ENCODE measurements at places on chromosomes 5 and 9.
A peak's percentile ranks its signal among the peaks of the same experiment; 100 is the strongest.

- DNase-seq = no peak
These were observed 184.7 kb downstream of the MEF2C start for GRCh38 chr5:88698290-88698689.

DNA sequence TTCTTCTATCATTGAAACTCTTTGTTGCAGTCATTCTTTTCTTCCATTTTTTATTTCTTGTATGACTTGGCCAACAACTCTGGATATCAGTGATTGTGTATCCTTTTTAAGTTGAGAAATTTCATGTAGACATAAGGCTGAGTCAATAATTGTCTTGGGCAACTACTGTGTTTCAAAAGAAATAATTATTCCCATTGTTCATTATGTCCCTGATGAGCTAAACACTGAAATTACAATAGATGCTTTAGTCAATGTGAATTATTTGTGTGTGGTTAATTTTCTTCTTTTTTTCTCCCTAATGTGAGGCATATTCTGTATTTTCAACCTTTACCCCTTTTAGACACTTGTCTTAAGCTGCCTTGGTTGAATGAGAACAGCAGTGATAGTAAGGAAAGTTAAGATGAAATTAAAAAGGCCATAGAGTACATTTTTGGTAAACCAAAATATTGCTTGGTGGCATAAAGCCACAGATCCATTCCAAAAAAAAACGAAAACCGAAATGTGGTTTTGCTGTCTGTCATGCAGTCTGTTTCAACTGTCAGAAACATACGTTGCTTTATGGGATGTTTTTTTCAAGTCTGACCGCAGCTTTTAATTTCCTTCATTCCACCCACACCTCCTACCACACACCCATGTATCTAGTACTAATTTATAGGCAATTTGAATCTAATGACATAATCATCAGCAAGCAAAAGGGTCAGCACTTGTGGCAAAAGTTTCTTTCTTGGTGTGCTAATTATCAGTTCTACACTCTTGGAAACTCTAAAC lies 21.1 kb downstream of the TLE4 start:
- DNase-seq = peak; percentile 14

DNA sequence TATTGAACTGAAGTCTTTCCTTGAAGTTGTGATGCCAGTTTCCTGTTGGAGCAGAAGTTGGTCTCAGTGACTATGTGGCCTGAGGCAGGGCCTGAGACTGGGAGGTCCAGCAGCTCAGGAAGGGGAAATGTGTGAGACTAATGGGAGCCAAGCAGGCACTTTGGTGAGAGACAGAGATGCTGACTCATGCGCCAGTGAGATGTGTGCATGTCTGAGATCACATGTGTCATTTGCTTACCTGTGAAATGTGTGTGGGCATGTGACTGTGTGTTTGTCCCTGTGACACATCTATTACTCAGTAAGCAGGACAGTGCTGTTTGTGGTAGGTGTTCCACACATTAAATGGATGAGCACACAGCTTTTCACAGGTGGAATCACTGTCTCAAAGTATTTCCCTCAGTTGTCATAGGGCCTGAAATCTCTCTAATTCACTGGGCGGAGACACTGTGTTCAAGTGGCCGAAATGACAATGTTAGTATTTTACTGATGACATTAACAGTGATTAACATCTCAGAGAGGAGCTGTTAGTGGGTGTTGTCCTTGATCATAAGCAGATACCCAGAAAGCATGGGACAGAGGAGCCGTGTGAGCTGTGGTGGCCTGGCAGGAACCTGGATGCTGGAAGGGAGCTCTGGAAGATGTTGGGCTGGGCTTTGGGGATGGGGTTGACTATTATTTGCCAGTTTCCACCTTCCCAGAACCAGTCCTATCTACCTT lies 7.4 kb downstream of the NPR2 start:
- no peak for DNase-seq

DNA sequence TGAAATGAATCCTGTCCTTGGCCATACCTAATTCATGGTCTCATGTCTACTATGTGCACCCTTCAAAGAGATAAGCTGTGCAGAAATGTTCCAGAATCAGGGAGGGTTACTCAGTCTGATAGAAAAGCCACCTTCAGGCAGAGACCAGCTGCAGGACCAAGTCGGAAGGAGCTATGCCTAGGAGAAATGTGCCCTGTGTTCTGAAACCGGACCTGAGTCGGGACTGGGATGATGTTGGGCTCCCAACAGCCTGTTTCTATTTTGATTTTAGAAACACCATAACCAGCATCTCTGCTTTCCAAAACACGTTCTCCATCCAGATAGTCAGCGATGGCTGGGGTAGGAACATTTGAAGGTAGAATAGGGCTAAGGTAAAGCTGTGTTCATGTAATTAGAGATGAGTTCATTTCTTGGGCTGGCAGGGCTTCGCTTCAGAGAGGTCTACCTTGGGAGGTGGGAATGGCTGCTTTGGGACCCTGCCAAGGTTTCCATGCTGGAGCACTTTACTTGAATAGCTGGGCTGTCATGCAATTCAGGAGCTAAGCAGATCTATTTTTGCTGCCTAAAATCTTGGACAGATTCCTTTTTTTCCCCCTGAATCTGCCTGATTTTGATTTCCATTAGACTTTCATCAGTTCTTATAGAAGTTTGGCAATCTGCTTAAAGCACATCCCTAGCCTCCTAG lies 2.8 kb downstream of the ADCY2 start:
- DNase-seq = no peak

DNA sequence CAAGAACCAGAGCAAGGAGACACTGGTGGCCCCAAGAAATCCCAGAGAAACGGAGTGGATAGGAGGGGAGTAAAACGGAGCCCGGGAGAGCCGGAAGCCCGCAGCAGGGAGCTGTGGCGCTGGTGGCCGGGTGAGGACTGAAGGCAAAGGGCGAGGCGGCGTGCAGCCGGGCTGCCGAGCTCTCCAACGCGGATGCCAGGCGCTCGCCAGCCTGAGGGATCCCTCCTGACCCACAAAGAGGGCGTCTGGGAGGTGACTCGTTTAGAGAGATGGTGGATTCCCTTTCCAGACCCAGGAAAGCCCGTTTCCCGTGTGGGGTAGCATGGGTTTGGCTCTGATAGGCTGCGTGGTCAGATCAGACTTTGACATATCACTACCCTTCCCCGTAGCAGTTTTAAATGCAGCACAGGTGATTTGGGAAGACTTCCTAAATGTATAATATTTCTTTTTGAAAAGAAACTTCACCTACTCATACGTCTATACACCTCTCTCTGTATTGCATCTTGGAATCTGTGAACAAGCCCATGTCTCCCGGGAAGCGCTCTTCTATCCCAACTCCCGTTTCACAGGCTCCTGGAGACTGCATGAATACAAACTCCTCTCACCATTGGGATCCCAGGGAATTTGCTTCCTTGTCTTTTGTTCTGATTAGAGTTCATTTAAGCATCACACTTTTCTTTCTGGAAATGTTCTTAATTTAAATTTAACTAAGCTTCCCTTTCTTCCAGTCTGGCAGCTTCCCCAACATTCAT lies 158.1 kb downstream of the C9orf152 start:
- peak; percentile 20 for DNase-seq

- no peak for DNase-seq
These were observed 32.7 kb upstream of the COL15A1 start for GRCh38 chr9:98911042-98911441.

DNA sequence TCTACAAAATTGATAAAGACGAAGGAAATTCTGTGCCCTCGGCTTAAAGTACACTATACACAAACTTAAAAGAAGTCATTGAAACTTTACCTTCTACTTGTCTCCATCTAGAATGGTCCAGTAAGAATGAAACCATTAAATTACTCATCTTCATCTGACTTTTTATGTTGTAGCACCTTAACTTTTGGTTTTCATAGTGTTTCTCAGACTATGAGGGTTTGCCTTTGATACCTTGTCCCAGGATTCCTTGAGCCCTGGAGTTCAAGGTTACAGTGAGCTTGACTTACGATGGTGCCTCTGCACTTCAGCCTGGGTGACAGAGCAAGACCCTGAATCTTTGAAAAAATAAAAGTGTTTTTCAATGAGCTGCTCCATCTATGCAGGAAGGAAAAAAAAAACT lies 132.2 kb downstream of the CDC42SE2 start:
- no peak for DNase-seq

DNA sequence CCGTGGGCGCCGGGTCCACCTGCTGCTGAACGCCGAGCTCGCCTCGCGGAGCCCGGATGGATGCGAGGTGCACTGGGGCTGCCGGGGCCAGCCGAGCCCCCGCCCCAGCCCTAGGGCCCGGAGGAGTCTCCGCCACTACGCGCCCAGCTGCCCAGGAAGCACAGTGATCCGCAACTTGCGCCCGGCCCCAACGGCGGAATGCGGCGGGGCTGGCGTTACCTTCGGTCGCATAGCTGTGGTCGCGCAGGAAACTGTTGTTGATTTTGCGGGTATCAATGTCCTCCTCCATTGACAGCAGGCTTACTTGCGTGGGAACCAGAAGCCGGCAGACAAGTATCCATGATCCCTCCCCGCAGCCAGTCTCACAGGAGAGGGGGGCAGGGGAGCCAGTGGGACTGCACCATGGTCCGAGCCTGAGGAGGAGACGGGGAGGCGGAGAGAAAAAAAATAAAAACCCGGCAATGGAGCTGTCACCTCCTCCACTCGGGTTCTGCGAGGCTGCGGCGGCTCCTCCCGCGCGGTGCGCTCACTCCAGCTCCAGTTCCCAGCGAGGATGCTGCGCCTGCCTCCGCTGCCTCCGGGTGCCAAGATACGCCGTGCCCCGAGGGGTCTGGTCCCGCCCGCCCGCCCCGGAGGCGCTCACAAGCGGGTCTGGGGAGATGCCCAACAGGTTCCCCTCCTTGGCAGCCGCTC lies 628 bp downstream of the PPP2R2B start:
- no peak for DNase-seq

DNA sequence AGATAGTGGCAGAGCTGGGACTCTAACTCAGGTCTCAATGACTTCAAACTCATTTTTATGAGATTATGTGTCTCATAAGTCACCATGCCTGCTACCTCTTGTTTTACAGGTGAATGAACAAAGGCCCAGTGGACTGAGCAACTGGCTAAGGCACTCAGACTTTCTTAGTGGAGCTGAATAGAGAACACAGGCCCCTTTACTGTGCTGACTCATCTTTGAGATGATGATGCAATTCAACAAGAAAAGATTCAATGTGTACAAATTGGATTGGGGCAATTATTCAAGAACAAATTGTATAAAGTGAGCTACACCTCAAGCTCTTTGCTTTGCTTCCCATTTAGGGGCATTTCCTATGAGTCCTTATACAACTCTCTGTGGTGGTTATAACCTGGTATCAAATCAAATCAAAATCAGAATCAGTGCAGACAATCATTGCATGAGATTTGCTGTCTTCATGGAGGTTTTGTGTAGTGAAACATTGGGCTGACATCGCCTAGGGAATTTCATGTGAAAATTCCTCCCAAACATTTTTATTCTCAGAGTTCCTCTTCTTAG lies 84.3 kb upstream of the PPP2R2B start:
- DNase-seq = no peak

GRCh38 chr9:5446451-5447236 lies 3.7 kb upstream of the CD274 start:
- no peak for DNase-seq

GRCh38 chr5:148910686-148911361 lies 84.4 kb downstream of the ADRB2 start:
- DNase-seq = no peak

GRCh38 chr5:176521699-176522263 lies 15.4 kb downstream of the RNF44 start:
- no peak for DNase-seq

- peak; percentile 26 for DNase-seq
These were observed 1.3 kb upstream of the RNU6ATAC start for GRCh38 chr9:134165357-134166315.

GRCh38 chr5:80215523-80215922 lies 40.3 kb downstream of the SERINC5 start:
- no peak for DNase-seq

DNA sequence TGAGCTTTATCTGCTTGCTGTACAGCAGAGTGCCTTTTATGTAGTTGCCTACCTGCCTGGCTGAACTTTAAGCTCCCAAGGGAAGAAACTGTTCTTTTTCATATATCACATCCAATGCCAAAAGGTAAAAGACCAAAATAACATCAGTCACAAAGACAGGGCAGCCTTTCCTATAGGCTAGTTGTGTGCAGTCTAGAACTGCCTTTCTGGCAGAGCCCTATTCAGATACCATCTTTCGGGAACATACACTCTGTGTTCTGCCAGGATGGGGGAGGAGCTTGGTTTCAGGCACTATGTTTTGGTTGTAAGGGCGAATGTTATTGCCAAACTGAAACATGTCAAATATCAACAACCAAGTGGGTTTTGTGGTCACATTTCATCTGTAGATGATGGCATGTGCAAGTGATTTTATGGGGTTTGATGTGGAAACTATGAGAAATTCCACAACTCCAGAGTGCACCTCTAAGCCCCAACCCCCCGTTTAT lies 314.5 kb downstream of the ADGRV1 start:
- no peak for DNase-seq
